ENCODE measurements at places on chromosomes 7 and 10. TPM values are rescaled to one million over a fixed set of nuclear protein-coding genes. Genes with fewer than 3 reads are reported as not detected.

LIPK gene
- 3.3 TPM for total RNA-seq

GRCh38 chr10:102289356-102289755, 44.0 kb downstream of the GBF1 start:
- ATAC-seq, result no peak

DNA sequence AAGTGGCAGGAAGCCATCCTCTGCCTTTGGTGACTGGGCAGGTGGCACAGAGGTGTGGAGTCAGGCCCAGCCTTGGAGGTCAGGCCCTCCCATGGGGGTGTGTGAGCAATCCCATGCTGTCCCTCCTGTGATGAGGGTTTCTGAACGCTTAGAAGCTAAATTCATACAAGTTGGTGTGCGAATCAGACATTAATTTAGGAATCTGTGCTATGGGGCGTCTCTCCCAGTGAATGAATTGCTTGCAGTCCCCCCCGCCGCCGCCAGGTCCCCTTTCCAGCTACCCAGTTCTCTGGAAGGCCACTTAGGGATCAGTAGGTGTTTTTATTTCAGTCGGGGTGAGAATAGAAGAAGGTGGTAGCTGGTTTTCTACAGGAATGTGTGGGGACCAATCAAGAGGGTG, 37.5 kb downstream of the LRRC18 start:
- no peak for ATAC-seq

A1CF gene
- not detected for total RNA-seq

- no peak for ATAC-seq
Measured at GRCh38 chr7:131190146-131190545, 137.5 kb upstream of the MKLN1 start.

- ATAC-seq, result no peak
Measured at GRCh38 chr7:113768387-113768786, 150.4 kb downstream of the PPP1R3A start.

EVX1 gene
- not detected for total RNA-seq

DNA sequence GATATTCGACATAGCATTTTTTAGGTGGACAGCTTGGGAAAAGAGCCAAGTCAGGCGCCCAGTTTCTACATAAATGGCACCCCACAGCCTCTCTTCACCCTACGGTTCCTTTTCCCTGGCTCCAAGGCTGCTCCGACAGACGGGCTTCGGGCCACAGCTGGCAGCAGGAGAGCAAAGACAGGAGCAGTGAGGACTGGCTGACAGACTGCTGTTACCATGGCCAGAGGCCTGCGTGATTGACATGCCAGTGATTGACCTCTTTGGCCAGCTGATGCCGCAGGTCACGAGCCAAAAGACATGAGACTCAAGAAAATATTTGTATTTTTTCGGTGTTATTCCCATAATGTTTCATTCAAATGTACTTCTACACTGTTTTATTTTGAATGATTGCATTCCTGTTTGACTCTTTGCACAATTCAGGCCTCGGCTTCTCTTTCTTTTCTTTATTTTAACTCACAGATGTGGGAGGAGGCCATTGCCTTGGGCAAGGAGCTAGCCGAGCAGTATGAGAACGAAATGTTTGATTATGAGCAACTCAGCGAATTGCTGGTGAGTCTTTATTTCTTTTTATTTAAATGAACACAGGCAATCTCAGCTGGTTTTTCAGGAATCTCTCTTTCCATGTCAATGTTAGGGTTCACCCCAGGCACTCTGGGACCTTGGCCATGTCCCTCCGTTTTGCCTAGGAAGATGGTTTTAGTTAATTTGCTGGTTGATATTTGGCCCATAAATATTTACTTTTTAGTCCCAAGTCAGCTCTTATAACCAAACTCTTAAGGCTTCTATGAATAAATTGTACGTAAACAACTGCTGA, 146.3 kb upstream of the NPS start:
- ATAC-seq, result no peak

DNA sequence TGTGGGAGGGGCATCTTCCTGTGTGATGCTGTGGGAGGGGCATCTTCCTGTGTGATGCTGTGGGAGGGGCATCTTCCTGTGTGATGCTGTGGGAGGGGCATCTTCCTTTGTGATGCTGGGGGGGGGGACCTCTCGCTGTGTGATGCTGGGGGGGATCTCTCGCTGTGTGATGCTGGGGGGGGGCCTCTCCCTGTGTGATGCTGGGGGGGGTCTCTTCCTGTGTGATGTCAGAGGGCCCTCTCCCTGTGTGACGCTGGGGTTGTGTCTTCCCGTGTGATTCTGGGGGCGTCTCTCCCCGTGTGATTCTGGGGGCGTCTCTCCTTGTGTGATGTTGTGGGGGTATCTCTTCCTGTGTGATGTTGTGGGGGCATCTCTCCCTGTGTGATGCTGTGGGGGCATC, 27.9 kb upstream of the DPYSL4 start:
- ATAC-seq, result no peak

- ATAC-seq, result peak; percentile 73
Measured at GRCh38 chr7:90474284-90475210, 5.1 kb downstream of the PTTG1IP2 start.

GRCh38 chr10:71268247-71268691, 50.8 kb upstream of the SLC29A3 start:
- no peak for ATAC-seq

- ATAC-seq, result no peak
Measured at GRCh38 chr7:3923307-3923918, 622.4 kb downstream of the SDK1 start.

DNA sequence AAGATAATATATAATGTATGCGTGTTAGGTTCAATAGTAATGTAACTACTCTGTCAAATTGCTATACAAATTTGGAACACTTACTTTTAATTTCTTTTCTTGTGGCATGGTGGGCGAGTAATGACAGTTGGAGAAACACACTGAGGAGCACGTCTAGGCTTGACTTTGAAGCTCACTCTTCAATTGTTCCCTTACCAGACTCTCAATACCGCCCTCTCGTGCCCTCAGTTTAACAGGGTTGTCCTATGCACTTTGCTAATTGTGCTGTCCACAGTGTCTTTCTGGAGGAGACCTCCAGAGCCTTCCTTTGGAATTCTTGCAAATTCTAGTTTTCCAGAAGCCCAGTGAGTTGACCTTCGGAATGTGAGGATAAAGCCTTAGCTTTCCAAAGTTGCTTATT, 107.2 kb upstream of the RELN start:
- no peak for ATAC-seq

DNA sequence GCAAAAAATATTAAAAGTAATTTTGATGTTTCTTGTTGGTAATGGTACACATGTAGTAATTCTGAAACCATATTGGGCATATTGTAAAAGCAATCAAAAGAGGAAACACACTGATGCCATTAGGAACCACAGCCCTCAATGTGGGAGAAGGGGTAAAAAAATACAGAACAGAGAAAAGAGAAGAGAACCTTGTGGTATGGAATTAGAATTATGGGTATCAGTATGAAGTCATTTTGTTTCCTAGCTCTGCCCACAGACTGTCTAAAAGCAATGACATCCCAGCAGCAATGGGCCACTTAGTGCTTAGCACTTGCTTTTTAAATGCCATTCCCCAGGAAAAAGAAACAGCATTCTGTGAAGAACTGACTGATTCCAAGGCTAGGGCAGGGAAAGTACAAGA, 61.5 kb downstream of the CPVL start:
- ATAC-seq, result no peak

DNA sequence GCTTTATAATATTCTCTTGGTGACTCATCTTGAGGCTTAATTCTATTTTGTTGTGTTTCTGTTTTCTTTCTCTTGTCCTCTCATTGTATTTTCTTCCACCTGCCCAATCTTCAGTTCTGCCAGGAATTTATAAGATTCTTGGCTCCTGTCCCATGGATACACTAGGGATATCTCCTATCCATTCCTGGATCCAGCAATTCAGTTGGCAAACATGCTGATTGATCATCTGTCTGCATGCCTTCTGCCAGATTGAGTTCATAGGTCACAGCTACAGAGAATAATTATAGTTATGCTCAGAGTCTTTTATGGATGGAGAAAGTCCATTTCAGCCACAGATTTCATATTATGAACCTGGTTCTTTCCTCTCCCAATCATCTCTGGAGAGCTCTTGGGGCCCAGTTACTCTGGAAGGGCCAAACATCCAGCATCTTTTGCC, 140.4 kb upstream of the MAGI2 start:
- no peak for ATAC-seq

ARMS2 gene
- not detected for total RNA-seq

DNA sequence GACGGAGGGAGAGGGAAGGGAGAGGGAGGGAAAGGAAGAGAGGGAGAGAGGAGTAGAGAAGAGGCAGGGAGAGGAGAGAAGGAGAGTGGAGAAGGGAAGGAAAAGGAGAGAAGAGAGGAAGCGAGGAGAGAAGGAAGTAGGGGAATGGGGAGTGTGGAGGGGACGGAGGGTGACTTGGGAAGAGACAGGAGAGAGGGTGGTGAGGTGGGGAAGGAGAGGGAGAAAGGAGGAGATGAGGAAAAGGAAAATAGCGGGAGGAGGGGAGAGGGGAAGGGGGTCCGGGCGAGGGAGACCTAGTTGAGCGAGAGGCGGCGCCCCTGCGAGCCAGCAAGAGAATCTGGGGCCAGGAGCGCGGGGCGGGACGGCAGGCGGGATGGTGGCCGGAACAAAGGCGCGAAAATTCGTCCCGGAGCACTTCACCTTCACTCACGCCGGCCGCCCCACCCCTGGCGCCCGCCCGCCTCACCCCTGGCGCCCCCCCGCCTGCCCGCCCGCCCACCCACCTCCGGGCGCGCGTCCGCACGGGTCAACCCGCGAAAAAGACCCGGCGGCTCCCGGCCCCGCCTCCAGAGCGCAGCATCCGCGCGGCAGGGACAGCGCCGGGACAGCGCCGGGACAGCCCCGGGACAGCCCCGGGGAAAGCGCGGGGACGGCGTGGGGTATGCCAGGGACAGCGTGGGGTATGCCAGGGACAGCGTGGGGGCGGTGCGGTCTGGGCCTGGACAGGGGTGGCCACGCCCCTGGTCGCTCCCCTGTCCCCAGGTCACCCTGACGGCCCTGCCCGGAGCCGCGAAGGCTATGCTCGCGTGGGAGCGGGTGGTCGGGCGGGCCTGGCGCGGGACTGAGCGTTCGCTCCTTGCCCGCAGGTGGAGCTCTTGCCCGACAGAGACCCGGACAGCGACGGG, 4.2 kb downstream of the VSTM2A start:
- ATAC-seq, result peak; percentile 37

GRCh38 chr10:99779335-99779734, 3.1 kb upstream of the ABCC2 start:
- ATAC-seq, result peak; percentile 31

- ATAC-seq, result no peak
Measured at GRCh38 chr7:131557652-131558385, 1.4 kb upstream of the PODXL start.

PPP1R17 gene
- total RNA-seq, result not detected

DNA sequence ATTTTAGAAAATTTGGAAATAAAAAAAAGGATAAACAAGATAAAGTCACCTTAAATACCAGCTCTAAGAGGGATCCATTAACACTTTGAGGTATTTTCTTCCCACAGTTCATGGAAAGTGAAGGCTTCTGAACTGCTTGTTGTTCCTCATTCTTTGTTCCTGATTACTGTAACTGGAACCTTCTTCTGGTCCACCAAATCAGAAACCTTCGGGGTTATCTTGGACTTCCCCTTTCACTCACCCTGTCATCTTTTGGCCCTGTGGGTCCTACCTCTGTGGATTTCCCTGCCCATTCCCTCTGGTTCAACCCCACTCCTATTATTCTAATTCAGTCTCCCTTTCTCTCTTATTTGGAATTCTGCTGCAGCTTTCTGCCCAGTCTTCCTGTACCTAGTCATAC, 116.5 kb upstream of the PRPS1L1 start:
- ATAC-seq, result no peak

TMEM139 gene
- total RNA-seq, result 0.44 TPM

DNA sequence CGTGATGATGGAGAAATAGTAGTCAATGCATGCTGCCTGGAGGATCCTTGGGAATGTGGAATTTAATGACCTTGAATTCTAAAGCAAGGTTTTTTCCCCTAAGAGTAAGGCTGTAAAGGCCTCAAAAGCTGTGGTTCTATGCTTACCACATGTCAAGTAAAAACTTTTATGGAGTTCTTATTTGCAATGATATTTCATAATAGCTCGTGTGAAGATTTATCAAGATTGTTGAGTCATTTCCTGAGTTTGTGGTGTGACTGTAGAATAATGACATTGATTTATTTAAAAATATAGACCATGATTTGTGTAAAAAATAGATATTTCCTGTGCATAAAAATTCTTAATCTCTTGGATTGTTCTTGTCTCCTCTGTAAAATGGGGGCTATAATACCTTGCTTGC, 67.5 kb upstream of the SORCS1 start:
- no peak for ATAC-seq

DNA sequence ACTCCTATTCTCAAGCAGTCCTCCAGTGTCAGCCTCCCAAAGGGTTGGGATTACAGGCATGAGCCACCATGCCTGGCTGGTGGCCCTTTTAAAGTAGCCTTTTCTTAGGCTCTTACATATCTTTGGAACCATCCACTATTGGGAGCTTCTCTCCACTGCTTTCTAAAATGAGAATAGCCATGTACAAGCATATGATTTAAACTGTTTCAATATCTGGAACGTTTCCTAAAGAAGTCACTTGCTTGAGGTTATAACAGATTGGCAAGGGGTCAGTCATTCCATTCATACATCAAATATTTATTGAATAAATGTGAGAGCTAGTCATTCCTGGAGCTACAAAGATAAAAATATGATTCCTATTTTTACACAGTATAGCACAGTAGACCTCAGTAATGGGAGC, 97.4 kb upstream of the LRGUK start:
- no peak for ATAC-seq

DNA sequence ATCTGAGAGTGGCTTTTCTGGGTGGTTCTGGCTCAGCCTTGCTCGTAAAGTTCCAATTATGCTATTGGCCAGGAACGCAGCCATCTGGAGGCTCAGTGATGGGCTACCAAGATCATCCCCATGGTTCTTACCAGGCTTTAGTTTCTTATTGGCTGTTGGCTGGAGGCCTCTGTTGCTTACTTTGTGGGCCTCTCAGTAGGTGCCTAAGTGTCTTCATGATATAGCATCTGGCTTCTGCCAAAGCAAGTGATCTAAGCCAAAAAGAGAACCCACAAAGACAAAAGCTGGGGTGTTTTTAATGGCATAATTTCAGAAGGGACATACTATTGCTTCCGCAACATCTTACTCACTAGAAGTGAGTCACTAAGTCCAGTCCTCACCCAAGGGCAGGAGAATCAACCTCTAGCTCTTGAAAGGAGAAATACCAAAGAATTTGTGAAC, 132.0 kb upstream of the MDFIC start:
- ATAC-seq, result peak; percentile 63

DNA sequence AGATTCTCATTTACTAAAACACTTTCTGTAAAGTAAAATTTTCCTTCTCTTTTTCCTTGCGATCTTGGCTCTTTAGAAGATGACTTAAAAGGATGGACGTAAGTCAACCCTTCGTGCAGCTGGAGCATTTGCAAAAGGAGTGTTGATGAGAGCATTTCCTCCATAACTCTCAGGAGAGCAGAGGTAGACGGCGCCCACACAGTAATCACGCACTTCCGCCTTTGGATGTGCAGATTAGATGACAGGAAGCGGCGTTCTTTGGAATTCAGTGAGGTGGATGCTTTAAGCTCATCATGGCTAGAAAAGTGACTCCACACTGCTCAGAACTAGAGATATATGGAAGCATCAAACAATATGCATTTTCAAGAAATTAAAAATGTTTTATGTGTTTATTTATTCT, 43.0 kb upstream of the NPS start:
- no peak for ATAC-seq

All from esophagus mucosa (tissue), 1 donor.